ENCODE measurements at places on chromosomes 5 and 9.

DNA sequence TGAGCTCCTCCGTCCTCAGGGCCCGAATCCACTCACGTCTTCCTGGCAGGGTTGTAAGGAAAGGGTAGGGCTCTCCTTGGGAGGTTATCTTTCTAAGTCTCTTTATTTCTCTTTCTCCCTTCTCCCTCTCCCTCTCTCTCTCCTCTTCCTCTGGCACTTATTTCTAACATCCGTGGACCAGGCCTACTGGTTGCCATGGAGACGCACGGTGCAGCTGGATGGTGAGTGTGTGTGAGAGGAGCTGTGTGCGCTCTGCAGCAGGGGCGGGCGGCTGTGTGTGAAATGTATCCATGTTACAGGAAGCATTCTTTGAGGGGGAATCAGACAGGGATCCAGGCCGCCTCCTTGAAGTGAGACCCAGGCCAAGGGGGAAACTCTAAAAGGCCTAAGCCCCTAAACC lies 32.2 kb downstream of the PCDH1 start:
- DNase-seq = no peak

GRCh38 chr5:179297026-179297425 lies 48.2 kb downstream of the ADAMTS2 start:
- no peak for DNase-seq

- DNase-seq = no peak
Measured at GRCh38 chr5:161077936-161078545, 226.0 kb upstream of the ATP10B start.

GRCh38 chr5:14696057-14696456 lies 31.5 kb downstream of the OTULIN start:
- no peak for DNase-seq

- DNase-seq = no peak
Measured at GRCh38 chr5:174187001-174187400, 141.5 kb downstream of the NSG2 start.

DNA sequence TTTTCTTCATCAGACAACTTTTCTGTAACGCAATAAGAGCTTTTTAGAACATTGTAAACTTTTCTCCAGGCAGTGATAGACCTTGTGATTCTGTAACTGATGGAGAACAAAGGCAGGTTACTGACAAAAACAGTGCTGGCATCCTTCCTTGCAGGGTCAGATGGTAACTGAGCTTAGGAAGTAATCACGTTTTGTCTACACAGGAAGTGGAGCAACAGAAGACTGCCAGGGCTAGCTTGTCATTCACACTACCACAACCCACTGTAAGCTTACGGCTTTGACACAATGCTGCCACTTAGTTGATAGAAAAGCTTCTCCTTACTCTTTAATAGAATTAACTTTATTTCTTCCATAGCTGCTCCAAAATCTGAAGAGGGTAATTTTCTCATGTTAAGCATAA lies 46.8 kb downstream of the FBN2 start:
- DNase-seq = no peak

DNA sequence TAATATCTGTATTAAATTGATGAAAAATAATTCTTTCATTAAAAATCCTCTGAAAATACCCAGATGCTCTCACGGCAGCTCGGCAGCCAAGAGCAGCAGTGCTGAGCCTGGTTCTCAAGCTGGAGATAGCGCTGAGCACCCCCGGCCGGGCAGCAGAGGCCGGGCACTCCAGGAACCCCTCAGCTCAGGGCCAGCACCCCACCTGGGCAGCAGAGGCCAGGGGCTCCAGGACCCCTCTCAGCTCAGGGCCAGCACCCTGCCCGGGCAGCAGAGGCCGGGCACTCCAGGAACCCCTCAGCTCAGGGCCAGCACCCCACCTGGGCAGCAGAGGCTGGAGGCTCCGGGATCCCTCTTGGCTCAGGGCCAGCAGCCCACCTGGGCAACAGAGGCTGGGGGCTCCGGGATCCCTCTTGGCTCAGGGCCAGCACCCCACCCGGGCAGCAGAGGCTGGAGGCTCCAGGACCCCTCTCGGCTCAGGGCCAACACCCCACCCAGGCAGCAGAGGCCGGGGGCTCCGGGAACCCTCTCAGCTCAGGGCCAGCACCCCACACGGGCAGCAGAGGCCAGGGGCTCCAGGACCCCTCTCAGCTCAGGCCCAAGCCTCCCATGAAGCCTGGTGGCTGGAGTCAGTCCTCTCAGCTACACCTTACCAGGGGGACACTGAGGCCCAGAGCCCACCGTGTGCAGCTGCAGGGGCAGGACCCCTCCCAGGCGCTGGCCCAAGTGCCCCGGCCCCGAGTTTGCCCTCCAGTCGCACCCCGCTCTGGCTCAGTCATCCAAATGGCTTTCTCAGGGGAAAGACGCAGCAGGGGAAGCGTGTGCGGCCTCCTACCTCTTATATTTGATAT lies 21.7 kb downstream of the CLPTM1L start:
- peak; percentile 9 for DNase-seq

- DNase-seq = no peak
Measured at GRCh38 chr9:126389992-126390391, 63.4 kb downstream of the MVB12B start.

DNA sequence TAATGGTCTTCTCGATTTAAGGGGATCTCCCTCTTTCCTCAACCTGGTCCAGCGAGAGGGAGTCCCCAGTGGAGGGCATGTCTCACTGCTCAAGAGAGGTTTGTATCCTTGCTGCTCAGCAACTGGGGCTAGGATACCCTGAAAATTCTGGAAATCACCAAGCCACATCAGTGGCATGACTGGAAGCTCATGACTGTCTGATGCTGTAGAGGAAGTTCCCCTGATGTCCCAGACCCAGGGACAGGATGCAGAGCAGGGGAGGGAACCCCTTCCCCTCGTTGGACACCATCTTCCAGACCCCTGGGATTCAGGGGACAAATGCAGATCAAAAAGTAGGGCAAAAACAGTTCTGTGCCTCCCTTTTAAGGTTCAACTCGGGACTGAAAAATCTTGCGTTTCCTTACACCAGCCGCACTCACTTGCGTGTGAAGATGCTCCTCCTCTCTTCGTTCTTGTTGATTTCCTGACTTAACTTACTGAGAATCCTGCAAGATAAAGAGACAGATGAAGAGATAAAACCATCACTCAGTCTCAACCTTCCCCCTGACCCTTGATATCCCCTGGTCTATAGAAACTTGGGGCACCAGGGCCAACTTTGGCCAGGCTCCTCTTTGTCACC lies 22.1 kb downstream of the LCP2 start:
- no peak for DNase-seq
